ENCODE measurements at places on chromosomes 6 and 20. TPM values are rescaled to one million over a fixed set of nuclear protein-coding genes. Genes with fewer than 3 reads are reported as not detected.

KIF13A gene
- total RNA-seq: 35.3 TPM

FOXQ1 gene
- 20.7 TPM for total RNA-seq

PGC gene
- total RNA-seq: not detected

LY86 gene
- not detected for total RNA-seq

ENPP5 gene
- total RNA-seq: 13.9 TPM

KCNG1 gene
- 126 TPM for total RNA-seq

GHRH gene
- not detected for total RNA-seq

TBXT gene
- 2.3 TPM for total RNA-seq

SEL1L2 gene
- not detected for total RNA-seq

EYS gene
- total RNA-seq: 0.44 TPM

GINS1 gene
- total RNA-seq: 48.6 TPM

HDGFL1 gene
- total RNA-seq: not detected

HLA-DRB5 gene
- total RNA-seq: 1.9 TPM

FAM110A gene
- total RNA-seq: 9.7 TPM

GRCh38 chr6:26158076-26158580 lies 70.9 kb downstream of the HFE start:
- peak; percentile 94 for DNase-seq

- DNase-seq: no peak
Measured at GRCh38 chr20:61746147-61746646, 319.5 kb downstream of the TAF4 start.

DNA sequence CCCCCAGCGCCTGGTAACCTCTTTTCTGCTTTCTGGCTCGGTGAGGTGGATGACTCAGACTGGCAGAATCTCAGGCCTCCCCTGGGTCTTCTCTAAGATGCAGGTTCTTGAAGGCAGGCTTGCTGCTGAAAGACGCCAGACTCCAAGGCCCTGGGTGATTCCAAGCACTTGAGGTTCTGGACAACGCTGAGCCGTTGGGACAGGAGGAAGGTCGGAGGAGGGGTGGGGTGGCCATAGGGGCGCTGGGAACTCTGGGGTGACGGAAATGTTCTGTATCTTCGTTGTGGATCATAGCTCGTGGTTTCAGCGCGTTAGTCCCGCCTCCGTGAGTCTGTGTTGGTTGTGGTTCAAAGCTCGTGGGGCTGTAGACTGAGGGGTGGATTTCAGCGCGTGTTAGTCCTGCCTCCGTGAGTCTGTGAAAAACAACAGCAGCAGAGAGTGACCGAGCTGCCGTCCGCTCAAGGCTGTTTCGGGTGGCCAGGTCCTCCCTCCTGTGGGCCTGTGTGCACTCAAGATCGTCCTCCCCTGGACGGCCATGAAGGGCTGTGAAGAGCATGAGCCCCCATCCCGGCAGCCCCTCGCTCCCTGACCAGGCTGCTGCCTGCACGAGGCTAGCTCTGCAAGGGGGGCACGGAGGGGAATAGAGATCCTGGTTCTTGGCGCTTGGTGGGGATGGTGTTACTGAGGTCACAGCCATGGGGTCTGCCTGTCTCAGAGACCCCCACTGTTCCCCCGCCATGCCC lies 7.7 kb downstream of the NTSR1 start:
- no peak for DNase-seq

- DNase-seq: no peak
Measured at GRCh38 chr6:163661272-163661671, 246.8 kb downstream of the QKI start.

- DNase-seq: no peak
Measured at GRCh38 chr20:5810800-5811422, 60.7 kb downstream of the SHLD1 start.

DNA sequence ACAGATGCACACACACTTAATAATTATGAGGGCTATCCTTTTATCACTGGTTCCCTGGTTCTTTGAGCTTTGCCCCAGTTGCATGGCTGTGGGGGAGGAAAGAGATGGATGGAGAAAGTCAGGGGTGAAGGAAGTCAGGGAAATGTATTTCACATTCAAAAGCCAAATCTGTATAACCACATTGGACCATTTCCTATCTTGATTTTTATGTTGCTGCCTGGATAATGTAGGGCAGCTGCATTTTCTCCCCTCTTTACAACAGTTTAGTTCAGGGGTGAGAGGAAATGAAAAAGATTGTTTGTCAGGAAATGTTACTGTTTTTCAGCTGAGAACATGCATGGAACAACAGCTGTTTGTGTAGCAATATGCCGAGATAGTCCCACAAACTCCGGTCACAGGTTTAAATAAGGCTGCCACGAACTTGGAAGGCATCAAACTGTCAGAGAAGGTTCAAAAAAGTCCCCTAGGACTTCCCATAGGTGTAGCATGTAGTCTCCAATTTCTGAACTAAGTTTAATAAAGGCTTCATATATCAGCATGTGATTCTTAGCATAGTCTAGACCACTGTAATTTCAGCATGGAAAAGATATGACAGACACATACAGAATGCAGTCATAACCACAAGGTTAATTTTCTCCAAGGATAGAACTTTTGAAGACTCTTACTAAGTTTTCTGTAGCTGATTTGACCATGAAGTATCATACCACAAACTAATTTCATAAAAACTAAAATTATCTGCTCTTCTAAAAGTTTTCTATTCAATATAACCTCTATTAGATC lies 82.1 kb upstream of the COL21A1 start:
- DNase-seq: no peak

- DNase-seq: peak; percentile 40
Measured at GRCh38 chr20:24450624-24451376, 18.6 kb upstream of the SYNDIG1 start.

DNA sequence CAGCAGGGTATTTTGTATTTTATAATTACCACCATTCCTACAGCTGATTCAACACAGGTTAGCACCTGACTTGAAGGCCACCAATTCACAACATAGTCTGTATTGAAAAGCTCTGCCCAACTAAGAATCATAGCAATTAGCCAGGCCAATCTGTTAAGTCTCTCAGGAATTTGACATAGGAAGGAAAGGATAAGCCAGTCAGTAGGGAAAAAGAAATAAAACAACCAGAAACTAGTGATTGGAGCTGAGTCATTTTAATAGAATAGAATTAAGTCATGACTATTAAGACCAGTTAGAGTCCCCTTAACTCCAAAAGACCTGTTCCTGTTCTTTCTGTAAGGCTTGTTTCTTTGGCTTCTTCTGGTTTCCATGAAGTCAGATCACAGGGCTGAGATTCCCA lies 8.1 kb downstream of the RANBP9 start:
- no peak for DNase-seq

- DNase-seq: no peak
Measured at GRCh38 chr20:60152792-60153191, 194.6 kb downstream of the CDH26 start.

- no peak for DNase-seq
Measured at GRCh38 chr6:115000736-115001135, 657.9 kb upstream of the HS3ST5 start.

DNA sequence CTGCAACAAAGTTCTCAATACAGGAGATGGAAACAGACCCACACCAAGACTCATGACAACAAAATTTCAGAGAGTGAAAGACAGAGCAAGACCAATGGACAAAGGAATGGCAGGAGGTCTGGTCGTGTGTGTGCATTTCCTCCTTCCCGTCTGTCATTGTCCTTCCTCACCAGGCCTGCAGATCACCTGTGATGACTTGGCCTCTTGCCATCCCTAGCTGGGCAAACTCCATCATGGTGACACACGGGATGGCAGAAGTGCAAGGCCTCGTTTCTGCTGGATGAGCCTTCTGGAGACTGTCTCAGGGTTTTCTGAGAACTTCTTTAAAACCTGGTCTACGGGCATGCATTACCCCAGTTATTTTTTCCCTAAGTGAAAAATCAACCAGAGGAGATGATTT lies 49.2 kb downstream of the RPP21 start:
- DNase-seq: no peak

DNA sequence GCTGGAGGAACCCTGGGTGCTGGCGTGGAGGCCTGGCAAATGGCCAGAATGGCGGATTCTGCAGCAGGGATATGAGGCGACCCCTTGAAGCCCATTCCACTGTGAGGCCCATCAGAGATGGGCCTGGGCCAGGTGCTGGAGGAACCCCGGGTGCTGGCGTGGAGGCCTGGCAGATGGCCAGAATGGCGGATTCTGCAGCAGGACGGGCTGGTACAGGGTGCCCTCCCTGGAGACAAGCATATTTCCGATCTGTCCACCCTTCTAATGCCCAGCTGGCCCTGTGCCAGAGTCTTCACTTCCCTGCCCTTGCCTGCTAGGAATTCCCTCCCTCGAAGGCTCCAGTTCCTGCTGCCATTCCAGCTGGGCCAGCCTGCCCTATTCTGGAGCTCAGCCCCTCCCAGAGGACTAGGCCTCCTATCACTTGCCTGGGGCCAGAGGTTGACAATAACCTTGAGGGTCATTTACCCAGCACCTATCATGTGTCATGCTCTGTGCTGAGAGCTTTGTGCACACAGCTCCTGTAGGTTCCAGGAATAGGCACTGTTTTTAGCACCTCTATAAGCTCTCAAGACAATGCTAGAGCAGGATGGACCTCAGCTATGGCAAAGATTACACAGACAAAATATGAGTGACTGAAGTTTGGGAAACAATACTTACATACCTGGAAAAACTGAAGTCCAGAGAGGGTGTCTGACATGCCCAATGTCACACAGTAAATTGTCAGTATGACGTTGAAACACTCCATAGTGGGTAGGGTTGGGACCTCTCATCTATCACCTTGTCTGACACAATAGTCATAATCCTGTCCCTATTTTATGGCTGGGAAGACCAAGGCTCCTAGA lies 21.4 kb downstream of the SUN5 start:
- no peak for DNase-seq

GRCh38 chr20:13432126-13432525 lies 206.6 kb downstream of the TASP1 start:
- no peak for DNase-seq

DNA sequence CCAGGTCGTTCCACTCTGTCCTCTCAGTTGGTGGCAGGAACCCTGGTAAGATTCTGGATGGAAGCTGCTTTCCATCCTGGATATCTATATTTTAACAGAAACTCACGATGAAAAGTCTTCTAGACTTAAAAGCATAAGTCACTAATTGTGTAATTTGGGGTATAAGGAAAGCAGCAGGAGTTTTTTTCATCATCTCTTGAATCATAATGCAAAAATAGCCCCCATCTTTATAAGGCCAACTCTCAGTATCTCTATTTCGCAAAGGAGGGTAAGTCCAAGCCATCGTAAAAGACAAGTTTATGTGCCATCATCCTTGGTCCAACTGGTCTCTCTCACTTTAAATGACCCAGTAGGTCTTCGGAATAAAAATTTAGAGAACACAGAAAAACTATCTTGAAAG lies 95.1 kb downstream of the FAM50B start:
- no peak for DNase-seq

DNA sequence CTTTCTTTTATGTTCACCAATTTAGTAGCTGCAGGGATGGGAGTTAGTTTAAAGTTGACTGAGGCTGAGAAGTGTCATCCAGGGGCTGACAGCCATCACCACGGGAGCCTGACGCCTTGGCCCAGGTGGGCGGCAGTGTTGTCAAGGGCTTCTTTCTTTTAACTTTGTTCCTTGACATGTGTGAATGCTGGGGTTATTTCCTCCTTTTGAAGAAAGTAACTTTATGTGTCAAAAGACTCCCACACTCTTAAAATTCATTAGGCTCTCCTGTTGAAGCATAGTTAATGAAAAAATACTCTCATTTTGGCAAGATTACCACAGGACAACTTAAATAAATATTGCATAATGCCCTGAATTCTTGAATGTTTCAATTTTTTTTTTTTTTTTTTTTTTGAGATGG lies 50.0 kb downstream of the SASH1 start:
- DNase-seq: peak; percentile 63

GRCh38 chr20:47097691-47098622 lies 203.3 kb downstream of the EYA2 start:
- DNase-seq: no peak

GRCh38 chr6:126067073-126067472 lies 80.7 kb downstream of the TRMT11 start:
- no peak for DNase-seq

GRCh38 chr6:109009236-109009961 lies 85.2 kb downstream of the SESN1 start:
- DNase-seq: peak; percentile 96

GRCh38 chr6:11113038-11113437 lies 1.5 kb upstream of the ERVFRD-1 start:
- DNase-seq: no peak

DNA sequence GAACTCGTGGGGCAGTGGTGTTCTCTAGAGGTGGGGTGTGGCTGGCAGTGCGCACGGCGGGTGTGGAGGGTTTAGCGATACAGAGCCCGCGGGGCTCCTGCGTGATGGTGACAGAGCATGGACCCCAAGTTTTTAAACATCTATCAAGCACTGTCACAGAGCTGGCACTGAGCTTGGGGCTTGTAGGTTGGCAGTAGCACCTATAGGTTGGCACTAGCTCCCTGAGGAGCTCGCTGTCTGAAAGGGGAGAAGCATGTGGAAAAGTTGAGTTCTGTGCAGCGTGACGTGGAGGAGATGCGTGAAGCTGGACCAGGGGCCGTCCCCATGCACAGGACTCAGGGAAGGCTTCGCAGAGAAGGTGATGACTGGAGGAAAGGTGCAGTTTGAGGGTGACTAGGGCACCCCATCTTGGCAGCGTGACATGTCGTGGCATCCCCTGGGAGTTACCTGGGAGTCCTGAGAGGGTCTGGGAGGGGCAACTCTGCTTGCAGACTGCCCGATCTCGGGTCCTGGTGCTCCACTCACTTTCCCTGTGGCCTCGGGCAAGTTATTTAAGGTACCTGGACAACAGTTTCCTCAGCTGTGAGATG lies 122.0 kb downstream of the CDH4 start:
- DNase-seq: no peak

- DNase-seq: no peak
Measured at GRCh38 chr20:45303586-45304463, 2.8 kb upstream of the RBPJL start.
